Progenitor cell of endocrine pancreas (in vitro differentiated cells): ENCODE measurements at places on chromosomes 11 and 22. TPM values are rescaled to one million over a fixed set of nuclear protein-coding genes. Genes with fewer than 3 reads are reported as not detected.
A peak's percentile ranks its signal among the peaks of the same experiment; 100 is the strongest.

- peaks cover 5% of the 10 kb centered on the region for H3K27me3 ChIP-seq
- H3K27ac ChIP-seq = no peak overlapping the region
- no peak overlapping the region for H3K4me3 ChIP-seq
- H3K36me3 ChIP-seq = no peaks in the 10 kb centered on the region
- DNase-seq = no peak
- H3K4me1 ChIP-seq = peaks cover 23% of the 10 kb centered on the region
Measured at GRCh38 chr11:11290354-11290753, 62.7 kb downstream of the CSNK2A3 start.

- H3K27me3 ChIP-seq = no peaks in the 10 kb centered on the region
- H3K4me3 ChIP-seq = no peak overlapping the region
- peaks cover 3% of the 10 kb centered on the region for H3K36me3 ChIP-seq
- no peak overlapping the region for H3K27ac ChIP-seq
Measured at GRCh38 chr11:8488395-8488794, 105.6 kb downstream of the STK33 start.

DNA sequence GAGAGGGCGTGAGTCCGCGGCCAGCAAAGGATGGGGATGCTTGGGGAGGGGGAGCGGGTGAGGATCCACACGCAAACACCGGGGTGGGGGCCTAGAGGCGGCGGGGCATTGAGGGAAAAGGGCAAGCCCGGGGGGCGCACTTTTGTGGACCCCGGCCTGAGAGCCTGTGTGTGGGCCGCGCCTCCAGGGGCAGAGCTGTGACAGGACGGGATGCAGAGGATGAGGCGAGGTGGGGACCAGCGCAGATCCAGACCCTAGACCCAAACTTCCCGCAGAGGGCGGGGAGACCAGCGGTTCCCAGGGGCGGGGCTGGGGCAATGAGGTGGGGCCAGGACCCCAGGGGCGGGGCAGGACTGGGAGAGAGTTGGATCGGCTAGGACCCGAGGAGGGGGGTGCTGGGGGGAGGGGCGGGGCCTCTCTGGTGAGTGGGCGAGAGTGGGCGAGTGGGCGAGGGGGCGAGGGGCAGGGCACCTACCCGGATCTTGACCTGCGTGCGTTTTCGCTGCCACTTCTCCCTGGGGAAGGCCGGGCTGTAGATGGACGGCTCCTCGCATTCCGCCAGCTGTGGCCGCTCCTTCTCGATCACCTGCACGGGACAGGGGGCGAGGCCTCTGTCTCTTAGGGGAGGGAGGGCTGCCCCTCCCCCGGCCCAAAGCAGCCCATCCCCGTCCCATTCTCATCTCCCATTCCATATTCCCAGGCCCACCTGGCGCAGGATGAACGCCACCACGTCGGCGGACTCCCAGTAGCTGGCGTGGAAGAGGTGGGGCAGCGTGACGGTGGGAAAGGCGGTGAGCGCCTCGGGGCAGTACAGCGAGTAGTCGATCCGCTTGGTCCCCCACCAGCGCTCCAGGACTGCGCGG, 10.6 kb downstream of the PITPNM1 start:
- no peak overlapping the region for H3K4me3 ChIP-seq
- H3K27me3 ChIP-seq = no peaks in the 10 kb centered on the region
- H3K4me1 ChIP-seq = no peaks in the 10 kb centered on the region
- H3K36me3 ChIP-seq = peaks cover 4% of the 10 kb centered on the region
- no peak overlapping the region for H3K27ac ChIP-seq
- no peak for DNase-seq

PTPRCAP gene
- 0.73 and 2.3 TPM in 2 replicates for total RNA-seq

RASGRP2 gene
- 0.53 and 0.73 TPM in 2 replicates for total RNA-seq

GRCh38 chr22:20811171-20811570, 37.3 kb downstream of the SERPIND1 start:
- H3K36me3 ChIP-seq = peaks cover 25% of the 10 kb centered on the region
- no peak for DNase-seq
- H3K27me3 ChIP-seq = no peaks in the 10 kb centered on the region
- no peaks in the 10 kb centered on the region for H3K4me1 ChIP-seq

- no peak for DNase-seq
- no peak overlapping the region for H3K4me3 ChIP-seq
- H3K36me3 ChIP-seq = no peaks in the 10 kb centered on the region
Measured at GRCh38 chr11:8209208-8209807, 40.5 kb upstream of the RIC3 start.

NRXN2 gene
- 0.17 and 0.60 TPM in 2 replicates for total RNA-seq

OR2D2 gene
- 0.53 TPM in 1 of 2 replicates, not detected in the other for total RNA-seq

OR52N4 gene
- not detected in 2 replicates for total RNA-seq

CRYAB gene
- 1.2 TPM in 1 of 2 replicates, not detected in the other for total RNA-seq

MPEG1 gene
- not detected in 2 replicates for total RNA-seq

GRCh38 chr11:84854498-84854880, 772.7 kb downstream of the DLG2 start:
- no peak for DNase-seq
- H3K27ac ChIP-seq = no peak overlapping the region
- H3K27me3 ChIP-seq = no peaks in the 10 kb centered on the region
- no peak overlapping the region for H3K4me3 ChIP-seq

LRRC4C gene
- total RNA-seq = 1.3 and 2.0 TPM in 2 replicates

GRCh38 chr11:9144828-9145227, 53.4 kb upstream of the SCUBE2 start:
- DNase-seq = no peak
- H3K4me3 ChIP-seq = no peak overlapping the region
- no peaks in the 10 kb centered on the region for H3K27me3 ChIP-seq
- H3K4me1 ChIP-seq = no peaks in the 10 kb centered on the region

DNA sequence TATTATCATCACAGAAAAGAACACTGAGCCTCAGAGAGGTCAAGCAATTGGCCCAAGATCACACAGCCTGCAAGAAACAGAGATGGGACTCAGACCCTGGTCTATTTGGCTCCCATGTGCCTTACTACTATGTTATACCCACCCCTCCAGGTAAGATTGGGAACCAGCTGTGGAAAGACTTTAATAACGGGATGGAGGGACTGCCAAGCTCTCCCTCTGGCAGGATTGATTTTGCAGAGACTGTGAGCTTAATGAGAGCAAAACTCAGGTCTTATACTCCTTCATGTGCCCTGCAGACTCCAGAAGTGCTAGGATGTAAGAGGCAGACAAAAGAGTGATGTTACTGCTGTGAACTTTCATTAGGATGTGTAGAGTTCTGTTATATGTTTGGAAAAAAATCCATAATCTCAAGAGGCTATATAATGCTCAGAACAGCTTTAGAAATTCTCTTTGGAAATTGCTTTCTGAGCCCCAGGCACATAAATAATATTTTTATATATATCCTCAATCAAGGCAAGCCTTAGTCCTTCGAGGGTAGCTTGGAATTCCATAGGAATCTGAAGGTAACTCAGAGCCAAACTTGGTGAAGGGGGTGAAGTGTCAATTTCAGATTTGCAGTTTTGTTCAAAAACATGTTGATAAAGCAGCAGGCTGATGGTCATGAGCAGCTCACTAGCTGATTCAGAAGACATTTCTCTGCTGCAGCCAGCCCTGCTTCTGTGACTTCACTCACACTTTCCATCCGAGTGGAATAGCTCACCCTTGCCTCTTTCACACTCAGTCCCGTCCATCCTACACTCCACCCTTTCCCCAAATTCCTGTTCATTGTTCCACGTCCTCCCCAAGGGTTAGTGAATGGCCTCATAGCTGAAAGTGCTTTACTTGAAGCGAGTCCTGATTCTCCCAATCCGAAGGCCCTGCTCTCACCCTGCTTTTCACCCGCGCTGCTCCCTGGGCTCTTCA, 188.8 kb downstream of the SNX19 start:
- peaks cover 3% of the 10 kb centered on the region for H3K4me1 ChIP-seq
- H3K27ac ChIP-seq = no peak overlapping the region
- DNase-seq = no peak
- no peaks in the 10 kb centered on the region for H3K36me3 ChIP-seq
- H3K4me3 ChIP-seq = no peak overlapping the region

DNA sequence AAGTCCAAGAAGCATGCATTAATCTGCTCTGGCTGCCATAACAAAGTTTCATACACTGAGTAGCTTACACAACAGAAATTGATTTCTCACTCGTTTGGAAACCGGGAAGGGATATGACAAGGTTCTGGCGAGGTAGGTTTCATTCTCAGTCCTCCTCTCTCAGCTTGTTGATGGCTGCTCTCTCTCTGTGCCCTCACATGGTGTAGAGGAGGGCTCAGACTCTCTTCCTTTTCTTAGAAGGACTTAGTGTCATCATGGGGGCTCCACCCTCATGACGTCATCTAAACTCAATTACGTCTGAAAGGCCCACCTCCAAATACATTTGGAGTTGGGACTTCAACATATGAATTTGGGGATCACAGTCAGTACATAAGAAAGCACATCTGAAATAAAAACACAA, 18.6 kb downstream of the GLYATL1 start:
- no peaks in the 10 kb centered on the region for H3K27me3 ChIP-seq
- H3K4me1 ChIP-seq = no peaks in the 10 kb centered on the region
- no peak overlapping the region for H3K27ac ChIP-seq
- no peak overlapping the region for H3K4me3 ChIP-seq
- no peak for DNase-seq
- H3K36me3 ChIP-seq = peaks cover 11% of the 10 kb centered on the region

- H3K36me3 ChIP-seq = no peaks in the 10 kb centered on the region
- no peaks in the 10 kb centered on the region for H3K4me1 ChIP-seq
- peaks cover 15% of the 10 kb centered on the region for H3K27me3 ChIP-seq
- H3K4me3 ChIP-seq = no peak overlapping the region
- H3K27ac ChIP-seq = no peak overlapping the region
Measured at GRCh38 chr22:43571181-43571580, 159.4 kb downstream of the MPPED1 start.

DNA sequence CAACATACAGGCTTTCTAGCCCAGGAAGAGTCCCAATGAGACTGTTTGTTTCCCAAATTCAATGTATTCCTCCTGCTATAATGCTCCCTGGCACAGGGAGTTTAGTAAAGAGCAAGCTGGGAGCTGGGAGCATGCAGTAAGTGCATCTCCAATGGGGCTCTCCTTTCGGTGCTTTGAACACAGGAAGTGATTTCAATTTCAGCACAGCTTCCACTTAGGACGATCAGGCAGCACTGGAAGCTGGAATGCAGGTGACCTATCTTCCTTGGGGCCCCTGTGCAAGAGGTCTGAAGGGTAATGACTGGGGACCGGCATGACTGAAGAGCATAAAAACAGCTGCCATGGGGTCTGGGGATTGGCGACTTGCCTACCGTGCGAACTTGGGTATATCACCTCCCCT, 76.0 kb downstream of the LARGE1 start:
- H3K27me3 ChIP-seq = no peaks in the 10 kb centered on the region
- peaks cover 17% of the 10 kb centered on the region for H3K4me1 ChIP-seq
- DNase-seq = no peak
- peaks cover 31% of the 10 kb centered on the region for H3K36me3 ChIP-seq
- H3K27ac ChIP-seq = no peak overlapping the region

DNA sequence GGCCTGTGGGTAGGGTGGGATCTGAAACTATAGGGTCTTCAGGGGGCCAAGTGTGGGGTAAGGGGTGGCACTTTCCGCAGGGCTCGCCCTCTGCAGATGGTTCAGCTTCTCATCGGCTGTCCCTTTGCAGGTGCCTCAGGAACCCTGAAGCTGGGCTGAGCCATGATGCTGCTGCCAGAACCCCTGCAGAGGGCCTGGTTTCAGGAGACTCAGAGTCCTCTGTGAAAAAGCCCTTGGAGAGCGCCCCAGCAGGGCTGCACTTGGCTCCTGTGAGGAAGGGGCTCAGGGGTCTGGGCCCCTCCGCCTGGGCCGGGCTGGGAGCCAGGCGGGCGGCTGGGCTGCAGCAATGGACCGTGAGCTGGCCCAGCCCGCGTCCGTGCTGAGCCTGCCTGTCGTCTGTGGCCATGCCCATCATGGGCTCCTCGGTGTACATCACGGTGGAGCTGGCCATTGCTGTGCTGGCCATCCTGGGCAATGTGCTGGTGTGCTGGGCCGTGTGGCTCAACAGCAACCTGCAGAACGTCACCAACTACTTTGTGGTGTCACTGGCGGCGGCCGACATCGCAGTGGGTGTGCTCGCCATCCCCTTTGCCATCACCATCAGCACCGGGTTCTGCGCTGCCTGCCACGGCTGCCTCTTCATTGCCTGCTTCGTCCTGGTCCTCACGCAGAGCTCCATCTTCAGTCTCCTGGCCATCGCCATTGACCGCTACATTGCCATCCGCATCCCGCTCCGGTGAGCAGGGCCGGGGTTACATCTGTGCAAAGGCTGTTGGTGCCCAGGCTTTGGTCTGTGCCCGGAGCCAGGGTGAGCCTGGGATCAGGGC, 5.8 kb downstream of the ADORA2A start:
- peaks cover 1% of the 10 kb centered on the region for H3K4me1 ChIP-seq
- H3K27me3 ChIP-seq = peaks cover 4% of the 10 kb centered on the region
- H3K27ac ChIP-seq = no peak overlapping the region
- no peak for DNase-seq
- no peak overlapping the region for H3K4me3 ChIP-seq

- H3K36me3 ChIP-seq = peaks cover 8% of the 10 kb centered on the region
- peaks cover 18% of the 10 kb centered on the region for H3K27me3 ChIP-seq
- DNase-seq = no peak
- H3K4me3 ChIP-seq = no peak overlapping the region
- H3K27ac ChIP-seq = peak overlapping the region; percentile 46
Measured at GRCh38 chr11:117200813-117201657, 1.9 kb downstream of the TAGLN start.

- DNase-seq = peak; percentile 29
- no peak overlapping the region for H3K4me3 ChIP-seq
Measured at GRCh38 chr11:72598906-72599305, 75.3 kb downstream of the PDE2A start.

CTSC gene
- total RNA-seq = 55.0 and 70.2 TPM in 2 replicates

DNA sequence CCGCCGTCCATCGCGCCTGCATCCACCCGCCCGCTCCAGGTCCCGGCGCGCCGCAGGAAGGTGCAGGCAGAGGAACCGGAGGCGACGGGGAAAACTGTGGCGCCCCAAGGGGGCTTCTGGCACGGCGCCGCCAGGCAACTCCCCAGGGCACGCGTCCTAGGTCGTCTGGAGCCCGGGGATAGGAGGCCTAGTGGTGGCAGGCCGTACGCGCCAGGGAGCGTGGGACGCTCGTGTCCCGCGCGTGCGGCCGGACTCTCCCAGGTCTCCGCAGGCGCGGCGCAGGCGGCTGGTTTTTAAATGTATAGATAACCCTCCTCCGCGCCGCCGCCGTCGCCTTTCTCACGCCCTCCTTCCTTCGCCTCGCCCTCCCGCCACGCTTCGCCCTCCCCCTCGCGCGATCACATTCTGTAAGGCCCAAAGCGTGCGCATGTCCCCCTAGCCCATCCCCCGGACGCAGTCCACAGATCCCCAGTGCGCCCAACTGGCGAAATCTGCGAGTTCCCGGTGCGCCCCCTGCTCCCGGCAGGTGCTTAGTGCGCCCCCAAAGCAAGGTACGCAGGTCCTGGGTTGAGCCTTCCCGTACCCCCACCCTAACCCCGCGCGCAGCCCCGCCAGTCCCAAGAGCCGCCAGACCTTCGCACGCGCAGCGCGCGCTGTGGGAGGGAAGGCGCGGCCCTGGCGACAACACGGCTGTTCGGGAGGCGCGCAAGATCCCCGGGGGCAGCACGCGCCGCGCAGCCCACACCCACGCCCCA, at the start of gene ASCL2:
ASCL2 (minus strand) TSS at position 267 of the 755 bp plus-strand sequence; CDS start at position 11, 256 bp downstream.
- peaks cover 5% of the 10 kb centered on the region for H3K4me1 ChIP-seq
- peaks cover 67% of the 10 kb centered on the region for H3K27me3 ChIP-seq
- DNase-seq = no peak
- no peaks in the 10 kb centered on the region for H3K36me3 ChIP-seq
- H3K4me3 ChIP-seq = no peak within 1 kb of the TSS
